Activated T-helper 2 cell treated with anti-CD3 and anti-CD28 coated beads, Interferon-gamma antibody, Interleukin-2, Interleukin-4, amounts not matched to agents 10 μg/mL and 5 μg/mL and 100 μg/mL, durations not matched to agents 14 hours and 24 hours and 36 hours (primary cell): ENCODE measurements at places on chromosomes 5 and 9.
A peak's percentile ranks its signal among the peaks of the same experiment; 100 is the strongest.

- no peak for DNase-seq
- H3K27ac ChIP-seq: peak overlapping the region; percentile 92
- H3K27me3 ChIP-seq: no peaks in the 10 kb centered on the region
- H3K4me1 ChIP-seq: peaks cover 41% of the 10 kb centered on the region
Measured at GRCh38 chr9:110047955-110048402, 160.0 kb downstream of the C9orf152 start.

DNA sequence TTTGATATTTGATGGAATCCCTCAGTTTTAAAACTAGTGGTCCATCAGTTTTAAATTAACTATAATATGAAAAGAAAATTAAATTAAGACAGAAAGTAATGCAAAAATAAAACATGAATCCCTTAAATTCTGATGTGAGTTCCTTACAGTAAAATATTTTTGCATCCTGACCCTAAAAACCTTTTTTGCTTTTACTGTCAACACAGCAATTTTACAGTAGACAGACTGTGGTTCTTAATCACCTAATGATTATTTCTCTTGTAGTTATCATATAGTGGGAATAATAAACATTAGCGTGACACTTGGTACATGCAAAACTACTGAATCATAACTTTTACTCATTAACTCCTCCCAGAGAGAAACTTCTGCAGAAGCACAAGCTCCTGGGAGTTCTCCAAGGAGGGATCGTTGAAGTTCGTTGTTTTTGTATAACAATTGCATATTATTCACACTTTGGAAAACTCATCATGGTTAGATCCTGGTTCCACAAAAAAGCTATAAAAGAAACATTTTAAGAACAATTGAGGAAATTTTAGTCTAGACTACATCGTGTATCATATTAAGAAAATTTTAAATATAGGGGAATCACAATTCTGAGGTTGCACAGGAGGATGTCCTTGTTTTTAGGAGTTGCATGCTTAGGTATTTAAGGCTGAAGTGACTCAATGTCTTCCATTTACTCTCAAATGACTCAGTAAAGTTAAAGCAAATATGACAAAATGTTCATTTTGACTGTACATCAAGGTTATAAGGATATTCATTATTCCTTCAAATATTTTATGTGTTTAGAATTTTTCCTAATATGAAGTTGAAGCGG, 88.2 kb upstream of the NIPAL4 start:
- H3K27me3 ChIP-seq: no peaks in the 10 kb centered on the region
- DNase-seq: no peak
- H3K36me3 ChIP-seq: peaks cover 69% of the 10 kb centered on the region
- H3K27ac ChIP-seq: peak overlapping the region; percentile 64

DNA sequence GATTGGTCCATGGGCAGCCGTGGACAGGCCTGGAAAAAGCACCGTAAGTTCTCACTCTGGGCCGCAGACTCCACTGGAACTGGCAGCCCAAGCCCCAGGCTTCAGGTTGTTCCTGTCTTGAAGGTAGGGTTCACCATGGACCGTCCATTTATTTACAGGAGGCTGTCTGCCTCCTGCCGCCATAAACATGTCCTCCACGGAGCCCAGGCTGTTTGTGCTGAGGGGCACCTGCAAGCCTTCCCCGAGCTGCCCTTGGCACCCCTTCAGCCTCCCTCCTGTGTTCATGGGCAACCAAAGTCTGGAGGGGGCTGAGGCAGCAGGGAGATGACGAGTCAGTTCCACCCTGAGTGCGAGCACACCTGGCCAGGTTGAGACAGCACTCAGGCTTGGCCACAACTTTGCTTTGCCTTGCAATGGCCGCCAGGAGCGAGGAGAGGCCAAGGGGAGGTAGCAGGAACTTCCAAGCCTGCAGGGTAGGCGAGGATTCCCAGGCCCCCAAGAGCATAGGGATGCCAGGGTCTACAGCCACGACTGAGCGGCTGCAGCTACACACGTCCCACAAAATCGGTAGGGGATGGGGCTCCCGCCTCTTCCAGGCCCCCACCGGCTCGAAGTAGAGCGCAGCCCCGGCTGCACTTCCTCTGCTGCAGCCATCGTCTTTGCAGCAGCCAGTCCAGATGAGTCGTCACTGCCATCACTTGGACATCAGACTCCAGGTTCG, 1625.6 kb upstream of the ACO1 start:
- H3K27me3 ChIP-seq: no peaks in the 10 kb centered on the region
- DNase-seq: no peak
- H3K36me3 ChIP-seq: no peaks in the 10 kb centered on the region
- no peaks in the 10 kb centered on the region for H3K4me1 ChIP-seq

DNA sequence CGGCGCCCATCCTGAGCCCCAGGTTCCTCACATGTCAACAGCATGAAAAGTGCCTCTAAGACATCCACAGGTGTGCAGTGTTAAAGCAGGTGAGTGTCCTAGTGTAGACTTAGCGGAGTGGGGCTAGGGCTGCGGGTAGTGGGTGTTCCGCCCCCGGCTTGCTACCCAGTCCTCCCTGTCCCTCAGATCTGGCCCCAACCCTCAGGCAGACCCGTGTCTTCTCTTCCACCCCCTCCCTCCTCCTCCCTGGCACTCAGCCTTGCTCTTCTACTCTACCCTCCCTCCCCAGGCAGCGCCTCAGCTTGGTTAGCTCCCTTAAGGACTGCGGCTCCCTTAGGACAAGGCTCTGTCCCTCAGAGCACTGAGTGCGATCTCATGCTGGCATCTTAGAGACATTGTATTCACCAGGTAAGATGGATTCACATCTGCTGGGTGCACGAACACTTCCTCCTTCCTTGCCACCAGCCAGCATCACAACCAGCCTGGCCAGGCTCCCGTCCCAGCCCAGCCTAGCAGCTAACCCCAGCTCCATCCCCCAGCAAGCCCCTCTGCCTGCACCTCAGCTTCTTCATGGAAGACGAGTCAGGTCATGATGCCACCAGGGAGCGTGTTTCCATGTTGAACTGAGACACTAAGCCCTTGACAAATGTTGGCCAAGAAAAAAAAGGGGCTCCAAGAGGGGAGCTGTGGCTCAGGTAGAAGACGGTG, 46.8 kb downstream of the NSUN2 start:
- no peak overlapping the region for H3K27ac ChIP-seq
- no peak overlapping the region for H3K4me3 ChIP-seq
- H3K27me3 ChIP-seq: peaks cover 56% of the 10 kb centered on the region
- no peak for DNase-seq
